Adrenal gland (tissue), 19 donors: ENCODE measurements at places on chromosomes 6 and 20. TPM values are rescaled to one million over a fixed set of nuclear protein-coding genes. Genes with fewer than 3 reads are reported as not detected.

Gene MRPL18
- total RNA-seq: 63.7 TPM

Gene FAXC
- 0.92 TPM for total RNA-seq

Gene CLDN20
- total RNA-seq: not detected

Gene TGM2
- 108 TPM for total RNA-seq

Gene NNAT
- total RNA-seq: not detected

Gene MYB
- total RNA-seq: 11.8 TPM

Gene TDRD6
- 0.50 TPM for total RNA-seq

GRCh38 chr20:35665949-35666288, 1.2 kb upstream of the CPNE1 start:
- H3K27me3 ChIP-seq: no peaks in the 10 kb centered on the region
- H3K36me3 ChIP-seq: no peaks in the 10 kb centered on the region
- no peak for DNase-seq
- H3K4me1 ChIP-seq: peaks cover 24% of the 10 kb centered on the region

GRCh38 chr6:21101694-21102093, 491.9 kb upstream of the SOX4 start:
- H3K27me3 ChIP-seq: no peaks in the 10 kb centered on the region
- no peak overlapping the region for H3K27ac ChIP-seq
- H3K4me1 ChIP-seq: no peaks in the 10 kb centered on the region
- no peak for DNase-seq

DNA sequence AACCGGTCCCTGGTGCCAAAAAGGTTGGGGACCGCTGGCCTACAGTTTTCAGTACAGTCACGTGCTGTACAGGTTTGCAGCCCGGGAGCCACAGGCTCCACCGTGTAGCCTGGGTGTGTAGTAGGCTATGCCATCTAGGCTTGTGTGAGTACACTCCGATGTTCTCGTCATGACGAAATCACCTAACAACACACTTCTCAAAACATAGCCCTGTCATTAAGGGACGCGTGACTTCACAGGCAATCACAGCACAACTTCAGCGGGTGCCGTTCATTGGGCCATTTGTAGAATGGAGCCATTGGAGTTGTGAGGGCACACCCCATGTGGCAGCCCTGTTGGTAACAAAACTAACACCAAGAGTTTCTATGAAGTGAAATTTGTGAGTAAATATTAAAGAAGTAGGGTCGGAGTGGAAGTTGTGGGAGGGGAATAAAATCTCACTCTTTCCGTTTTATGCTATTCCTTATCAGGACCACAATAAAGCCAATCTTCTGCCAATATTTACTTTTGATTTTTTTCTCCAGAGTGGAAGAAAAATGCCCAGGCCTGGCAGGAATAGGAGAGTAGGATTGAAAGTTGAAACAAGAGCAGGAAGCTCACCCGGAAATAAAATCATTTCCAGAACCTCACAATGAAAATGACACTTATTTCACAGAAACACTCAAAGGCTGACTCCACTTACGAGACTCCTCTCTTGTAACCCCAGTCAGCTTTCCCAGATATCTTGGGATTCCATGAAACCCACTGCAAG, 63.7 kb upstream of the PTPN1 start:
- peaks cover 6% of the 10 kb centered on the region for H3K4me1 ChIP-seq
- H3K27me3 ChIP-seq: no peaks in the 10 kb centered on the region
- no peaks in the 10 kb centered on the region for H3K36me3 ChIP-seq
- H3K4me3 ChIP-seq: no peak overlapping the region
- no peak overlapping the region for H3K27ac ChIP-seq
- DNase-seq: no peak

DNA sequence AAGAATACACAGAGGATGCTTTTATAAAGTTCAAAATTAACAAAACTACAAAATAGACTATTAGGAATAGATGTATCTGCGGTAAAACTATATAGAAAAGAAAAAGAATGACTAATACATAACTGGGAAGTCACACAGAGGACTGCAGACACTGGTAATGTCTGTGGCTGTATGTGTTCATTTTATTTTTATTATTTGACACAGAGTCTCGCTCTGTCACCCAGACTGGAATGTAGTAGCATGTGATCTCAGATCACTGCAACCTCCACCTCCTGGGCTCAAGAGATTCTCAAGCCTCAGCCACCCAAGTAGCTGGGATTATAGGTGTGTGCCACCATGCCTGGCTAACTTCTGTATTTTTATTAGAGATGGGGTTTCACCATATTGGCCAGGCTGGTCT, 38.9 kb downstream of the ESF1 start:
- no peak overlapping the region for H3K4me3 ChIP-seq
- DNase-seq: no peak
- H3K4me1 ChIP-seq: no peaks in the 10 kb centered on the region
- no peak overlapping the region for H3K27ac ChIP-seq
- no peaks in the 10 kb centered on the region for H3K27me3 ChIP-seq

DNA sequence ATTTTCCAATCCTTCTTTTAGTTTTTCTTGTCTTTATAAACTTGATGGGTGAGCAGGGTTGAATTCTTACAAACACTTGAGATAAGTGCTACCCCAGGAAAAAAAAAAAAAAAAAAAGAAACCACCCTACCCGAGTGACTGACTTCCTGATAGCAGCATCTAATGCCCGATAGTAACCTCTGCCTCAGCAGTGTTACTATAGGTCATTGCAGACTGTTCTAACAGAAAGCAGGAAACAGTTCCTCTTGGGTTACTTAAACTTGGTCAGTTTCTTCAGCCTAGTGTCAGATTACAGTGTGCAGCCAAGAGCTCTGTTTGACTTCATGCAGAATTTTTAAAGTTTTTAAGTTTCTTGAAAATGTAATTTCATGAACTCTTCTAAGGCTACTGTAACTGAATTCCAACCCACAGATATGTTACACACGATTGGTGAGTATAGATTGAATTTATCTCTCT, 2.1 kb downstream of the MYLIP start:
- H3K27ac ChIP-seq: peak overlapping the region; percentile 94
- H3K4me1 ChIP-seq: peaks cover 49% of the 10 kb centered on the region
- no peaks in the 10 kb centered on the region for H3K36me3 ChIP-seq

- no peaks in the 10 kb centered on the region for H3K27me3 ChIP-seq
- no peak for DNase-seq
- H3K4me3 ChIP-seq: no peak overlapping the region
- no peaks in the 10 kb centered on the region for H3K36me3 ChIP-seq
Observed at GRCh38 chr20:8248051-8248450, 116.0 kb downstream of the PLCB1 start.

- H3K36me3 ChIP-seq: no peaks in the 10 kb centered on the region
- H3K27me3 ChIP-seq: no peaks in the 10 kb centered on the region
- H3K4me3 ChIP-seq: no peak overlapping the region
- no peak overlapping the region for H3K27ac ChIP-seq
- no peak for DNase-seq
Observed at GRCh38 chr20:4545526-4545925, 176.2 kb upstream of the PRND start.

DNA sequence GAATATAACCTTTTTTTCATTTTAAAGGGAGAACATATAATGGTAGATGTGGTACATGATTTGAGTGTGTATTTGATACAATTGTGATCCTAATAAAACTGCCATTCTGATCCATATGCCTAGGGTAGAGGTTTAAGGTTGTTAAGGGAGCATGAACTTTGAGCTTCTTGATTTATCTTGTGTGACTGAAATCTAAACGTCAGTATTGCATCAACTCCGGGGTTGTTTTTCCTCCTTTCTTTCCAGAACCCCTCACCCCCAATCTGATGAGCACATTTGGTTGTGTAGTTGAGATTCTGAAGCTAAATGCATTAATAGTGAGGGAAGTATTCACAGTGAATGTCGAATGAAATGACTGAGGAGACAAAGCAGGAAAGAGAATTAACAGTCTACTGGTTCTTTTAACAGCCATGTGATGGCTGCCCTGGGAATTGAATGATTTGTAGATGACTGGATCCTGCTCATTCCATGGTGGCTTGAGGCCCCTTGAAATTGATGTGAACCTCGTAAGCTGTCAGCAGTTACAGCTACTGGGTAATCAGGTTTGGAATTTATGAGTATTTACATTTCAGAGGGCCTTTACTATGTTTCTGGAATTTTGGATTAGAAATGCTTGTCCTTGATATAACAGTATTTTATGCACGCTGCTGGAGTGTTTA, 44.8 kb downstream of the FARS2 start:
- H3K4me1 ChIP-seq: no peaks in the 10 kb centered on the region
- no peaks in the 10 kb centered on the region for H3K36me3 ChIP-seq
- DNase-seq: no peak
- no peak overlapping the region for H3K4me3 ChIP-seq
- H3K27ac ChIP-seq: no peak overlapping the region

DNA sequence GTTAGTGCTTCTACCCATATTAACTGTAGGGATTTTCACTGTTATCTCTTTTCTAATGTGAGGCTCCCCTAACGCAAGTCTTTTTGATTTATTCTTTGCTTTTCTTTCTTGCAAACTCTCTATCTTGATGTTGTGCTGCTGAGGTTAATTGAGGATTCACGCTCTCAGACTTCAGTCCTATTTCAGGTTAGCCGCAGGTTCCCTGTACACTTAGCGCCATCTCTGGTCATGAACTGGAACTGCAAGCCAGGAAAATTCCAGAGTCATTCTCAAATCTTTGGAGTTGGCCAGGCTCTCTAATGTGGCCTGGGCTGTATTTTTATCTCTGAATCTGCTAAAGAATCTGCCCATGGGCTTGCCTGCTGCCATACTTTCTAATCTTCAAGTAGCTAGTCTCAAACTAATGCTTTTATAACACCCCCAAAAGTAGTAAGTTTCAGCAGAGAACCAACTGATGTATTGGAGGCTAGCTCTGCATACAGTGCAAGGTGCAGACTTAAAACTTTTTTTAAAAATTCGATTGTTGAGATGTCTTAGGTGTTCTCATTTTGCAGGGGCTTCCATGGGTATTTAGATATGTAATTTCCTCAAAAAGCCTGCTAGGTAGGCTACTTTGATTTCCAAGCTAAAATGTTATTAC, 91.1 kb upstream of the OPRM1 start:
- no peaks in the 10 kb centered on the region for H3K4me1 ChIP-seq
- no peak overlapping the region for H3K27ac ChIP-seq
- H3K36me3 ChIP-seq: no peaks in the 10 kb centered on the region
- H3K27me3 ChIP-seq: no peaks in the 10 kb centered on the region

DNA sequence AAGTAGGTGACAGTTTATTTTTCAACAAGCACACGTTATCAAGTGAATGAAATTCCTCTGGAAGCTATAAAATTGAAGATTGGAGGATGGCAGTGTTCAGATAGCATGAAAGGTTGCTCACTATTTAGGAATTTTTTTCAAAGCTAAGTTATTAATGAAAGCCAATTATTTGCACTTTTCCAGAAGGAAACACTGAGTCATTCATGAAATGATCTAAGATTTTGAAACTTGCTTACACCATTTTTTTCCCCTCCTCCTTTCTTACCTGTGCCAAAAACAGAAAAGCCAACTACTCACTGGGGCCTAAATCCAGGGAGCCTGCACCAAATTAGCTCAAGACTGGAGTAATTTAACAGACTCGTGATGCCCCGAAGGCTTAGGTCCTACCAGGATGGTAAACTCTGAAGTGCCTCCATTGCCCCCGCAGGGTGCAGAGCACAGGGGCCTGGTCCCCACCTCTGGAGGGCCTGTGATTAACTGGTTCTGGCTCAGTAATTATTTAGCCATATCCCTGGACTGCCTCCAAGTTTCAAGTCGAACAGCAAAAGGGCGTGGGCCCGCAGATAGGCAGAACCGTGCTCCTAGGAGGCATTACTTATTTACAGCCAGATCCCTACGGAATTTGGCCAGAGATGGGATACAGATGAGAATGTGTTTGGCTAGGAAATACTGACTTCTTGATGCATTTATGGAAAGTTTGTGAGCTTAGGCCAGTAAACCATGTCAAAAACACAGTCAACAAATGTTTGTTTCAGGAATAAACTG, 28.0 kb upstream of the ZNF217 start:
- H3K27me3 ChIP-seq: no peaks in the 10 kb centered on the region
- H3K4me3 ChIP-seq: peak overlapping the region; percentile 2
- peak overlapping the region; percentile 95 for H3K27ac ChIP-seq
- peaks cover 28% of the 10 kb centered on the region for H3K4me1 ChIP-seq
- DNase-seq: peak; percentile 66

DNA sequence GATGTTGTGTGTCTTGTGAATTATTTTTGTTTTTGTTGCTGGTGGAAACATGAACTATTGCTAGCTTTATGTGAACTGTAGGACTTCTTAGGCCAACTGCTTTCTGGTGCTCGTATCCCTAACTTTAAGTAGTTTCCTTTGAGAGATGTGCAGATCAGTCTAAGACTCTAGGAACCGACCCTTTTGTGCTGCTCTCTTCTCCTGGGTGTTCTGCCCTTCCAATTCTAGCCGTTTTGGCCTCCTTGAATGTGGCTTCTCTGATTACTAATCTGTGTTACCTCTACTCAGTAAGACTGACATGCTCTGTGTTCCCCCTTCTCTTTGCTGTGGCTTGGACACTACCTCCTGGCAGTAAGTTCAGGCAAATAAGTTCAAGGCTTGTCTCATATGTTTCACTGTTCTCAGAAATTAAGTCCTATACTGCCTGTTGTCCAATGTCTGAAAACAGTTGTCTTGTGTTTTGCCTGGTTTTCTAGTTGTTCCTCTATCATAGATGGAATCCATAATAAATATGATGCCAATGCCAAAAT, 58.0 kb downstream of the FOXO3 start:
- H3K27ac ChIP-seq: no peak overlapping the region
- H3K4me1 ChIP-seq: peaks cover 89% of the 10 kb centered on the region
- H3K27me3 ChIP-seq: no peaks in the 10 kb centered on the region
- H3K4me3 ChIP-seq: no peak overlapping the region
- H3K36me3 ChIP-seq: no peaks in the 10 kb centered on the region

DNA sequence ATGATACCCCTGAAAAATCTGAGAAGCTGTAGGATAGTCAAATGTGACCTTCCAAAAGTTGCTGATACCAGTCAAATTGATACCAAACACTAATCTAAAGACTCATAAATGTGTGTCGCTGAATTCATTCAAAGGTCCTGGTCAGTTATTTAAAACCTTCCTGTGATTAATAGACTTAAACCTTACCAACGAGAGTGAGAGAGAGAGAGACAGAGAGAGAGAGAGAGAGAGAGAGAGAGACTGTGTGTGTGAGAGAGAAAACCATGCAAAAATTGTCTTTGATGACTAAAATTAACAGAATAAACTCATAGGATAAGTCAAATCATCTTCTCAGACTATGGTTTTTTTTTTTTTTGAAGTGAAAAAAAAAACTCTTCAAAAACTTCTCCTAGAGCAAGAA, 370.9 kb upstream of the HS3ST5 start:
- no peak overlapping the region for H3K4me3 ChIP-seq
- no peaks in the 10 kb centered on the region for H3K36me3 ChIP-seq
- no peak overlapping the region for H3K27ac ChIP-seq
- DNase-seq: no peak
